ENCODE measurements at places on chromosomes 16 and 17. TPM values are rescaled to one million over a fixed set of nuclear protein-coding genes. Genes with fewer than 3 reads are reported as not detected.

KCNH4 gene
- not detected for total RNA-seq

BHLHA9 gene
- not detected for total RNA-seq

KRT15 gene
- 20.0 TPM for total RNA-seq

WNK4 gene
- 54.6 TPM for total RNA-seq

DNASE1L2 gene
- 0.85 TPM for total RNA-seq

KRT40 gene
- 0.32 TPM for total RNA-seq

DECR2 gene
- 50.2 TPM for total RNA-seq

NAGPA gene
- total RNA-seq = 18.6 TPM

KRTAP9-8 gene
- total RNA-seq = not detected

PRAC2 gene
- 19.4 TPM for total RNA-seq

CDH16 gene
- 1.8 TPM for total RNA-seq

TMEM204 gene
- total RNA-seq = 2.9 TPM

TUBB3 gene
- 3.2 TPM for total RNA-seq

PAM16 gene
- total RNA-seq = 43.6 TPM

MATCAP1 gene
- 43.0 TPM for total RNA-seq

ADAM11 gene
- total RNA-seq = 0.42 TPM

SRCIN1 gene
- total RNA-seq = 1.1 TPM

All from colonic mucosa (tissue), 4 donors.